Cerebellum (tissue), 4 donors: ENCODE measurements at places on chromosomes 1 and 21. TPM values are rescaled to one million over a fixed set of nuclear protein-coding genes. Genes with fewer than 3 reads are reported as not detected.

The PAPPA2 gene
- 5.4 TPM for total RNA-seq

The AGMAT gene
- total RNA-seq, result 0.45 TPM

The KCNJ10 gene
- 3.4 TPM for total RNA-seq

The CD34 gene
- total RNA-seq, result 2.8 TPM

DNA sequence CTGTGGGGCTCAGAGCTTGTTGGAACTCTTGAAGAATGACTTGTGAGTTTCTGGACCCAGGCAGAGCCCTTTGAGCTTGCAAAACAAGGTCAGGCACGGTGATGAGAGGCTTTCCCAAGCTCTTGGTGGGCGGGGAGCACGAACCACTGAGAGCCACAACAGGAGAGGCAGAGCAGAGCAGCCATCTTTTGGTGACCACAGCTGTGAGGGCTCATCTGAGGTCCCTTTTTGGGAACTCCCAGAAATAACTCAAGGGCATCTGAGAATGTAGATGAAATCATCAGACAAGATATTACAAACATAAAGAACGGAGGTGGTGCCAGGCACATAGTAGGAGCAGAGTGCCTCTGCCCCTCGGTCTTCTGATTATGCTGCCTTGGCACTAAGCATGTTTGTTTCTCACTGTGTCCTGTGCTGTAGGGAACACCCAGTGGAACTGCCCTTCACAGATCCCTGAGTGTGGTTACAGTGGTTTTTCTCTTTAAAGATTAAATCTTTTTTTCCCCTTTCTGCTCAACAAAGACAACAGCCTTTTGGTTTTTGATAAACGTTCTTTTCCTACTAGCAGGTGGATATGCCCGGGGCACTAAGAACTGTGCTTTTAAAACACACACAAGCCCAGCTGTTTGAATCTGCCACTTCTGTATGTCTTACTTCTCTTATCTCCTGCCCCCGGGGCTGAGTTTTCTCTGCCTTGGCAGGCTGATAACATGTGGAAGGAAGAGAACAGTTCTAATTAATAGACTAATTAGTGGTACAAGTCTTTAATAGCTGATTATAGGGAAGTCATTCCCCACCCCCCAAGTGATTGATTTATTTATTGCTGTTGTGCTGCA is 37.7 kb downstream of the CD34 start:
- no peak for DNase-seq
